Neural crest cell (in vitro differentiated cells): ENCODE measurements at places on chromosomes 12 and 14.

DNA sequence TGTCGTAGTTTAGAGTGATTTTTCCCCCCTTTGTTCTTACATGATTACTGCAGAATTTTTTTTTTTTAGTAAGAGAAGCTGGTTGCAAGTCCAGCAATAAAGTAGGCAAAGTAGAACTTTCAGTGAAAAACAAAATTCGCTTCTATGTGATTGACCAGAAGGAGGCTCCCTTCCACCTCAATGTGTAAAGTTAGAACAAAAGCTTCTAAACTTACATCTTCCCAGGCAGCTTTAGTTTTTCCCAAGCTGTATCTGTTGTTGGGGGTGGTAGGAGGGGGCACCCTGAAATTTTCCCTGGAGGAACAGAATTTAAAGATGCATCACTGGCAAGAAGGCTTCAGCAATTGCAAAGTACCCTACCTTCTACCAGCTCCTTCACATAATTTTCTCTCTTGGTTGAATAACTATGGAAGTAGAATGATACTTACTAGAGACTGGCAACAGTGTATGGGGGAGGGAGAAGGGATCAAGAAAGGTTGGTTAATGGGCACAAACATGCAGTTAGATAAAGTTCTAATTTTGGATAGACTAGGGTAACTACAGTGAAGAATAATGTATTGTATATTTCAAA is 87.3 kb upstream of the E2F7 start:
- no peak for DNase-seq

GRCh38 chr14:77039285-77040058 is 11.0 kb upstream of the IRF2BPL start:
- DNase-seq = no peak

DNA sequence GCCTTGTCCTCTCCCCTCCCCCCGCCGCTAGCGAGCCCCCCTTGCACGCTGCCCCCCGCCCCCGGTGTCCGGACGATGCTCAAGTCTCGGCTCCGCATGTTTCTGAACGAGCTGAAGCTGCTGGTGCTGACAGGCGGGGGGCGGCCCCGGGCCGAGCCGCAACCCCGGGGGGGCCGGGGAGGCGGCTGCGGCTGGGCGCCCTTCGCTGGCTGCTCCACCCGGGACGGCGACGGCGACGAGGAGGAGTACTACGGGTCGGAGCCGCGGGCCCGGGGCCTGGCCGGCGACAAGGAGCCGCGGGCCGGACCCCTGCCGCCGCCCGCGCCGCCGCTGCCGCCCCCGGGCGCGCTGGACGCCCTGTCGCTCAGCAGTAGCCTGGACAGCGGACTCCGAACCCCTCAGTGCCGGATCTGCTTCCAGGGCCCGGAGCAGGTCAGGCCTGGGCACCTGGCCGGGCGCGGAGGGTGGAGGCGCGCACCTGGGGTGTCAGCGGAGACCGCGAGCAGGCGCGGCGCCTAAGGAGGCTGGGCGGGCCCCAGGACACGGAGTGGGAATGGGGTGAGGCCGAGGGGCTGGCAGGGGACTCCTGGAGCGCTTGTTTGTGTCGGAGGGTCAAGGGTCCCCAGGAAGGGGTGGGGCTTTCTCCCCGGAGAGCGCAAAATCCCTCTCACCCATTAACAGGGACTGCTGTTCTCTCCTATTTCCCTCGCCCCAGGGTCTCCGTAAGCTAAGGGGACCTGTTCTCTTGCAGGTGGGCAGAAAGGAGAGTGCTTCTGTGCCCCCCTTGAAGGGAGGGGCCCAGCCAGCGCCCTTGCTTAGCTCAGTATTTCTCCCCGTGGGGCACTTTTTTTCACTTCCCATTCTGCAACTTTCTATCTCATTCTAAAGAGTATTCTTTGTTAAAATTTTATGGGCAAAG is 810 bp downstream of the MARCHF9 start:
- no peak for DNase-seq

- DNase-seq = no peak
Measured at GRCh38 chr14:44030831-44031383, 476.2 kb downstream of the FSCB start.

GRCh38 chr14:68097727-68098126 is 278.1 kb downstream of the RAD51B start:
- DNase-seq = no peak

GRCh38 chr14:55446127-55446736 is 5.8 kb upstream of the TBPL2 start:
- DNase-seq = peak; percentile 74

GRCh38 chr12:96187956-96188355 is 6.2 kb upstream of the ELK3 start:
- no peak for DNase-seq

DNA sequence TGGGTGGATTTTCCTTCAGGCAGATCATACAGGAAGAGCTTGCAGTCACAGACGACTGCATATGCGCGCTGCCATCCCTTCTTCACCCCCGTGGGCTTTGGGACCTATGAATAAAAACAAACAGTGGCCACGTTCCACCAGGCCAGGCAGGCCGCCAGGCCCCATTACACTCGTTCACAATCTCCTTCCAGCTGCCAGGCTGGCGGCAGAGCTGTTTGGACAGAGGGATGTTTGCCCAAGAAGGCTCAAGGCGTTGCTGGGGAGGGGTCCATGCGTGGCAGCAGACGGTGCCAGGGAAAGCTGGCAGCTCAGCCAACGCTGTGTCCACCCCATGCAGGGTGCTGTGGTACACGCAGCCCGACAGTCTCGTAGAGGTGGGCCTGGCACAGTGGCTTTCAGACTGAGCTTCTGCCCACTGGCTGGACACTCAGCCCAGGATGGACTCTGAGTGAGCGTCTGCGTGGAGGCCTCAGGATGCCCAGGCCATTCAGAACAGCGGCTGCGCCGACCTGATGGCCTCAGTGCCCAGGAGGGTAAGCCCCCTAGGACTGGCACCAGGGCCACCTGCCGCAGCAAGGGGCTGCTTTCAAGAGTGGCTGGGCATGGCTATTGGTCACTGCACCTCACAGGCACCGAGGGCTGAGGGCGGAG is 27.5 kb downstream of the AMN start:
- no peak for DNase-seq

GRCh38 chr12:116370004-116370404 is 92.5 kb upstream of the MED13L start:
- no peak for DNase-seq

GRCh38 chr12:64522807-64523206 is 70.9 kb downstream of the TBK1 start:
- no peak for DNase-seq

DNA sequence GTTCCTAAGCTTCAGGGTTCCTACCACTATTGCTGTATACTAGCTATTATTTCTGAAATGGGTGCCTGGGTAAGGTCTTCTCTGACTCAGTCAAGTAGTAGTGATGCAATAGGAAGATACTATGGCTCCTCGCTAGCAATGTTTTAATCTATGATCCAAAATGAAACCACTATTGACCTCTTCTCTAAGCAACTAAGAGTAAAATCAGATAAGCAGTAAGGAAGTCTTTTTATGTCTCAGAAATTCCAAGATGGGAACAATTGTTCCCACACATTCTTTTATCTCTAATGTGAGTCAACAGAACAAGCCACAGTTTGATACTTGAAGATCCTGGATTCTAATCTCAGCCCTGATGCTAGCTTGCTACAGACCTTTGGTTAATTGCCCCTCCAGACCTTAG is 45.1 kb downstream of the AREL1 start:
- no peak for DNase-seq

DNA sequence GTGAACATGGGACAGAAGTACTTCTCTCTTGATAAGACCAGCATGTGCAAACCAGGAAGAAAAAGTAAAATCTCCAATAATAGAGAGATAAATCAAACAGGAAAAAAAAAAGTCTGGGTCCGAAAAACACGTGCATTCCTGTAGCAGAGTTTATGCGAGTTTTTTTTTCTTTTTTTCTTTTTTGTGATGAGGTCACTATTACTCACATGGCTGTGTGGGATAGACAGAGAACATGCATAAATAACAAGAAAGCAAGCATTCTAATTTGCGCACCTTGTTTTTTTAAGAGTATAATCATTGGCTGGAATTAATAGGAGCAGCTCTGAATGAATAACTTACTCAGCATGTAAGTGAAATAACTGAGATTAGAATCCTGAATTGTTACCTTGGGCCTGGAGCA is 91.9 kb upstream of the CPM start:
- no peak for DNase-seq

DNA sequence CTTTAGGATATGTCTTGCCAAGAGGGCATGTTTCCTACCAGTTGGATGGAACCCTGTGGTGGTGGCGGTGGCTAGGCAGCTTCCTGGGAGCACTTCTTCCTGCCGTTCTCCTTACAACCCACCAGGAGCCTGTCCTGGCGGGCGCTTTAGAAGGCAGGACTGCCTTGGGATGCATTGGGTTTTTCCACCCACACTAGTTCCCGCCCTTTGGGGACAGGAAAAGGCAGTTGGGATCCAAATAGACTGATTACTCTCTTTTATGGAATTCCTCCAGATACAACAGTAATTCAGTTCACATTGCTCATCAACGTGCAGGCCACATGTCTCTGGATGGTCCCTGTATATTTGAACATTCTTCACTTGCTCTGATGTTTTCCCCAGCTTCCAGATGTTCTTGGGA is 305.7 kb upstream of the SSTR1 start:
- DNase-seq = no peak

- peak; percentile 95 for DNase-seq
Measured at GRCh38 chr12:125183187-125184067, 118.2 kb downstream of the AACS start.

- no peak for DNase-seq
Measured at GRCh38 chr12:88142610-88142991, 494 bp downstream of the TMTC3 start.

- DNase-seq = no peak
Measured at GRCh38 chr14:36627981-36628380, 33.7 kb upstream of the PAX9 start.
